ENCODE measurements at places on chromosomes 11 and 22. TPM values are rescaled to one million over a fixed set of nuclear protein-coding genes. Genes with fewer than 3 reads are reported as not detected.

Gene SCO2
- total RNA-seq, result 3.2 TPM

Gene TRIM51
- not detected for total RNA-seq

Gene SAA4
- total RNA-seq, result not detected

Gene OR8G5
- not detected for total RNA-seq

Gene OR51F2
- not detected for total RNA-seq

Gene CHRM1
- not detected for total RNA-seq

Gene POU2F3
- total RNA-seq, result 0.12 TPM

Gene KLHL35
- 1.5 TPM for total RNA-seq

Gene MS4A6A
- not detected for total RNA-seq

Gene SYT13
- not detected for total RNA-seq

Gene PRDM10
- 8.3 TPM for total RNA-seq

Gene CRACR2B
- total RNA-seq, result 0.32 TPM

Gene PHETA2
- total RNA-seq, result 33.8 TPM

Gene SCT
- total RNA-seq, result not detected

Gene C11orf86
- total RNA-seq, result not detected

Gene SLC22A6
- total RNA-seq, result not detected

Gene ZP1
- total RNA-seq, result 0.12 TPM

Gene TBX10
- not detected for total RNA-seq

Gene CFAP300
- total RNA-seq, result 7.2 TPM

Gene LRP4
- total RNA-seq, result 8.4 TPM

Gene CNIH2
- 0.16 TPM for total RNA-seq

Gene PHLDB1
- 140 TPM for total RNA-seq

Gene DCHS1
- total RNA-seq, result 42.3 TPM

Gene OR8D1
- total RNA-seq, result not detected

Gene C11orf97
- not detected for total RNA-seq

Gene LMO2
- not detected for total RNA-seq

Gene TMEM126B
- 44.5 TPM for total RNA-seq

Gene CASP12
- 0.16 TPM for total RNA-seq

Gene LRRC4C
- not detected for total RNA-seq

Gene KLHDC7B
- 0.12 TPM for total RNA-seq

Gene APOC3
- not detected for total RNA-seq

Gene YPEL4
- 0.73 TPM for total RNA-seq

Gene P2RX6
- total RNA-seq, result 11.5 TPM

Gene TRIM29
- 2.7 TPM for total RNA-seq

Gene OR10A6
- not detected for total RNA-seq

Gene EFEMP2
- total RNA-seq, result 106 TPM

Gene NOX4
- 28.4 TPM for total RNA-seq

Gene RBMXL2
- not detected for total RNA-seq

Gene OR52H1
- total RNA-seq, result 0.81 TPM

Gene GRAMD1B
- total RNA-seq, result 23.9 TPM

Gene PTPRJ
- 11.1 TPM for total RNA-seq

Gene TESMIN
- total RNA-seq, result 0.24 TPM

Gene PDXP
- 4.6 TPM for total RNA-seq

Gene OR51B5
- total RNA-seq, result not detected

Gene C1QTNF5
- 28.6 TPM for total RNA-seq

Gene CD44
- total RNA-seq, result 672 TPM

Gene GRAP2
- total RNA-seq, result not detected

Gene KCNC1
- total RNA-seq, result 0.16 TPM

Gene ZNF215
- 7.4 TPM for total RNA-seq
